CD14-positive monocyte (primary cell): ENCODE measurements at places on chromosomes 3 and 15.

DNA sequence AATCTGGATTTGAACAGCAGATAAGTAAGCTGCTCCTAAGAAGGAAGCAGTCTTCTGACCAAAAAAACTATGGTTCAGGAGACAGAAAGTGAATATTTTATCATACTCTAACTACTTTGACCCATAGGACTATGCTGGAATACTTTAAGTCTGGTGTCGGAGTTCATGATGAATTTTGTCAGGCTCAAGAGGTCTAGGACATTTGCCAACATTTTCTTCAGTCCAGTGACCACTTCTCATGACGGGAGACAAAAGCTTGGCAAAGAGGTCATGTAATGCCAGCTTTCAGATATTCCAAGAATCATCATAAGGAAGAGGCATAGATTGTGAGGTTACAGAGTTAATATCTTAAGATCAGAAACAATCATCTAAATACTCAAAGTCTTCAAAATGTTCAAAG is 20.5 kb upstream of the DCBLD2 start:
- no peak for DNase-seq

DNA sequence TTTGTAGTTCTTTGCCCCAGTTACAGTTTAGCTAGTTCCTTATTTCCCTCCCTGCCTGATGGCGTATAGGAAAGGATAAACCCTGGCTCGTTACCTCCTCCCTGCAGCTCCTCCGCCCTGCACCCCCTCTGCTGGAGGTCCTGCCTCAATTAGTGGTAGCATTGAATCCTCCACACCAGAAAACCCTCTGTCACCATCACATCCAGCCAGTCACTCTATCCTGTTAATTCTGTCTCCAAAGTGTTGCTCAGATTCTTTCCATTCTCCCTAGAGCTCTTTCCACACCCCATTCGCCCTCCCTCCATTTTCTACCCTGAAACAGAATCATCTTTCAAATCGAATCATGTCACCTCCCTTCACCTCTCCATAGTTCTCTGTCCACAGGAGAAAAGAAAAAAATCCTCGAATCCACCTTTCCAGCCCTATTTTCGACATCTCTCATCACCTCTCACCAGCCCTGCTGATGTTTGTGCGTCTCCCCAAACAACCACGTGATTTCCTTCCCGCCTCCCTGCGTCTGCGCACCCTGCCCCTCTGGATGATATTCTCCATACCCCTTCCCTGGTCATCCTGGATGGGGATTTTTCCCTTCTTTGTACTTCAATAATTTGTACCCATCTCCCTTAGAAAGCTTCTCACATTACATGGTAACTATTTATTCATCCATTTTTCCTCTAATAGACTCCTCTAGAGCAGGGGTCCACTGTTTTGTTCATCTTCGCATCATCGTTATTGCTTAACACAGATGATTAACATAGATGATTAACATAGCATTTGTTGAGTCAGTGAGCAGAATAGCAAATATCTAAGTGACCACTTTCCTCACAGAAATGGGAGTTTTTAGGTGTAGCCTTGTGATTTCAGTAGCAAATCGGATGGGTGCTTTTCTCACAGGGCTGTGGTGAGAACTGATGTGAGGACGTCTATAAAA is 37.1 kb downstream of the MAP3K13 start:
- no peak for DNase-seq

- DNase-seq: no peak
Observed at GRCh38 chr3:194773771-194774455, 88.2 kb downstream of the FAM43A start.

GRCh38 chr3:127800508-127800907 is 21.8 kb downstream of the MGLL start:
- no peak for DNase-seq

GRCh38 chr3:113867506-113867905 is 28.9 kb downstream of the GRAMD1C start:
- no peak for DNase-seq

- DNase-seq: no peak
Observed at GRCh38 chr3:2837239-2837638, 272.9 kb downstream of the IL5RA start.

GRCh38 chr3:119338754-119339153 is 44.6 kb downstream of the ARHGAP31 start:
- no peak for DNase-seq

GRCh38 chr3:175356899-175357324 is 497.8 kb downstream of the NAALADL2 start:
- DNase-seq: no peak

DNA sequence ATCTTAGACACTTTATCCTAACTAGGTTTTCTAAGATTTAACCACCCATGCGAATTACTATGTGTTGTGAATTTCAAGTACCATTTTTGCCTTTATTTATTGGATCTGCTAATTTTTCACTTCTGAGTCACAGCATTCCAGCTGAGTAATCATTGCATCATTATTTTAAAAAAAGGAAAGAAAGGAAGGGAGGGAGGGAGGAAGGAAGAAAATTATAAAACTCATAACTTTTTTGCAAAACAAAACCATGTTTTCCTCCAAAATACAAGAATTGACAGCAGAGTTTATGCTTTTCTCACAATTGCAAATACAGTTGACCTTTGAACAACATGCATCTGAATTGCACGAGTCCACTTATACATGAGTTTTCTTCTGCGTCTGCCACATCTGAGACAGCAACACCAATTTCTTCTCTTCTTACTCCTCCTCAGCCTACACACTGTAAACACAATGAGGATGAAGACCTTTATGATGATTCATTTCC is 651.4 kb upstream of the NECTIN3 start:
- DNase-seq: no peak

DNA sequence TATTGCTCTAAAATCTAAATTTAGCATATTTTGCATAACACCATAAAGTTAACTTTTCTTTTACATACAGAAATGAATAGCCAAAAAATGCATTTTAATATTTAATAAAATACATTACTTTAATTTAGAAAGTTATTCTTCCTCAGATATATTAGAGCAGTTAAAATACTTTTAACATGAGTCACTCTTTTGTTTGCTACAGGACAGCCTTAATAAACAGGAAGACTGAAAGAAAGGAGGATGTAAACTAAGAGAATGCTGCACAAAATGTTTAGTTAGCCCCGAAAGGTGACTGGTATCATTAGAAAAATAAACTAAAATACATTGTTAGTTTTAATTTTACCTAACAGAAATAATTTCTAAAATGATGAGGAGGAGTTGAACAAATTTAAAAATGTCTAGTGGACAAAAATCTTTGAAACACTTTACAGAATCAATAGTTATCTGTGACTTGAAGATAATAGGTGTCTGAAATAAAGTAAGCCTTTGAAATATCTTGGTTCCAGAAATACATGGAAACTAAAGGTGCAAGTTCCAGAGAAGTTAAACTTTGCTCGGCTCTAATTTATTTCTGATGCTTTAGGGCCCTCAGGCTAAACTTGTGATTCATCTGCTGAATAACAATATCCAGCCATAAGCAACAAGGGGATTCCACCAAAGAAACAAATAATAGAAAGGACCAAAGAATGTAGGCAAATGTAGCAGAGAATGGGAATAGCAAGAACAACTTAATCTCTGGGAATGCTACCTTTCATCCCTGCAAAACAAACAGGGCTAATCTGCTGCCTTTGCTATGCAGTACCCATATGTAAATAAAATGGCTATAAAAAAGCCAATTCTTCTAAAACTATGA is 138.3 kb upstream of the UBP1 start:
- DNase-seq: no peak

GRCh38 chr3:31614162-31614921 is 81.6 kb downstream of the STT3B start:
- DNase-seq: no peak

DNA sequence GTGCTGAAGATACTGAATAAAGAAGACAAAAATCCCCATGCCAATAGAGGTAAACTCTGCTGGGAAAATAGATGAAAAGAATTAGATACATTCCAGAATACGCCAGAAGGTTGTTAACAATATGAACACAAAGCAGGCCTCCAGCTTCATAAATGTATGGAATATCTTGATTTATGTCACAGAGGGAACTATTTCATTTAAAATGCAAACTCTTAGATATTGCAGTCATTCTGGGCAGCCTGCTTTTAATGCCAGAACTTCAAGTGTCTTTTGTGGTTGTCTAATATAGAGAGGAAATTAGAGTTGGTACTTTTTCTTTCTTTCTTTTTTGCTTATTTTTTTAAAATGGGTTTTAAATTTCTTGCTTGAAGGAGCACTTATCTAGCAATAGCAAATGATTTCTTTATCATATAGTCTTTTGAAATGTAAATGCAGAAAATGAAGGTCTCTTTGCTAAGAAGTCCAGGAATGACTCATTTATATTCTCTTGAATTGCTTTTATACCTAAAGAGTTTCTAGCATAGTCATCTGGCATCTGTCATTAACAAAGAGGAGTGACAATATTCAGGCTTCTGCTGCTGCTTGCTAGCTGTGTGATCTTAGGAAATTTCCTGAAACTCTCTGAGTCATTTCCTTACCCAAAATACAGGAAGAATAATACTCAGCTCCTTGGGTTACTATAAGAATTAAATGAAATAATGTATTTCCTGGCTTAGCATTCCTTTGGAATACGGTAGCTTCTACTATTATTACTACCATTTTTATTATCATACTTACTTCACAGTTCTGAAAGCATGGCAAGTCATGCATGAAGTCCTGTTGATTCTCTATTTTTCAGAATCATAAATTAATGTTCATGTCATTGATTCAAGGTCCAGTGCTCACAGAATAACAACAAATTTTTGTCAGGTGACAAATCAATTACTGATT is 527.6 kb downstream of the DIPK2A start:
- DNase-seq: no peak

DNA sequence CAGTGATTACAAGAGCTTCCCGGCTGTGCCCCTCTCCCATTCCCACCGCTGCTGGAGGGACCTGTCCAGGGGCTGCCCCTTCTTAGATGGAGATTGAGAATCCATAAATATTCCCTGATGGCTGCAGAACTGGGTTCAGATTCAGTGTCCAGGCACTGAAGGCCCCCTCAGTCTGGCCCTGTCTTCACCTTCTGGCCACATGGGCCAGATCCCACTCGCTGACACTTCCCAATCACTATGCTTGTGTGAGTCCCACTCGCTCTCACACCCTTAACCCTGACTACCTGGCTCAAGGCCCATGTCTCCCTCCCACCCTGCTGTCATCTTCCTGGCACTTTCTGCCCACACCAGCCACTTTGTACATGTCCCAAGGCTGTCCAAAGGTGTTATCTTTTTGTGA is 15.5 kb upstream of the MRPS22 start:
- no peak for DNase-seq
